ENCODE measurements at places on chromosomes 7 and 10. TPM values are rescaled to one million over a fixed set of nuclear protein-coding genes. Genes with fewer than 3 reads are reported as not detected.
A peak's percentile ranks its signal among the peaks of the same experiment; 100 is the strongest.

The SEM1 gene
- 152 TPM for total RNA-seq

The GCK gene
- total RNA-seq = not detected

The LIPM gene
- not detected for total RNA-seq

The TEX47 gene
- total RNA-seq = not detected

The C10orf53 gene
- total RNA-seq = not detected

GRCh38 chr10:131897297-131897899 is 3.4 kb upstream of the PPP2R2D start:
- DNase-seq = no peak

DNA sequence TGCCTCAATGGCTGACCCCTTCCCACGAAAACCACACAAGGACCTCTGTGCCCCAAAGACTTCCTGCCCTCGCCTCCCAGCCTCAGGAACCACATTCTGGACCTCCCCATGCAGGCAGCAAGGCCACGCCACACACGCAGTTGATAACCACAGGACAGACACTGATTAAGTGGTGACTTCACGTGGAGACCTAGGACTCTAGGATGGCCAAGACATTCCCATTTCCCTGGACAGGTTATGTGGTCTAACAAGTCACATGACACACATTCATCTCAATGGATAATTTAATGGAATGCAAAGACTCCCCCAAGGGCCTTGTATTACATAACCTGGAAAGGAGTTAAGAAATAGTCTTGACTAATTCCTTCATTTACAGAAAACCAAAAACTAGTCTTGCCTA is 110.2 kb downstream of the LARP4B start:
- DNase-seq = peak; percentile 17

DNA sequence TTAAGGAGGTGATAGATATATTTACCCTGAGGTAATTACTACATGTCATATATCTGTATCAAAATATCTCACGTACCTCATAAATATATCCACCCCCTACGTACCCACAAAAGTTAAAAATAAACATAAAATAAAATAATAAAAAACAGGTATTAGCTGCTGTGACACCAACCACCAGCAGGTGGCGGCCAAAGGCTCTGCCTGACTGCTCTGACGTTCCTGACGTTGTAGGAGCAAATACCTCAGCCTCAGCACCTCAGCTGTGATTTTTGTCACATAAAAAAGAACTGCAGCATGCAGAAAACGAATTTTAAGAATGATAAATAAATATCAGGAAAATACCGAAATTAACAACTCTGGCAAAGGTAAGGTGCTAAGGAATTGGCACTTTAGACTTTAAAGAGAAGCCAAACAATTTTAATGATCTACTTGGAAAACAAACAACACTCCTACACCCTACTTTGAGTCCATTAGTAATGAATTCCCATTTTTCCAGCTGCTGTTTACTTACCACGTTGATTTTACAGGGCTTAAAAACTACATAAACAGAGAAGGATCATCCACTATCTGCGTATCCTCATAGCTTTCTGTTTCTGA is 125.4 kb upstream of the TARP start:
- DNase-seq = peak; percentile 11

- DNase-seq = no peak
Observed at GRCh38 chr7:92228100-92228499, 17.6 kb downstream of the KRIT1 start.

DNA sequence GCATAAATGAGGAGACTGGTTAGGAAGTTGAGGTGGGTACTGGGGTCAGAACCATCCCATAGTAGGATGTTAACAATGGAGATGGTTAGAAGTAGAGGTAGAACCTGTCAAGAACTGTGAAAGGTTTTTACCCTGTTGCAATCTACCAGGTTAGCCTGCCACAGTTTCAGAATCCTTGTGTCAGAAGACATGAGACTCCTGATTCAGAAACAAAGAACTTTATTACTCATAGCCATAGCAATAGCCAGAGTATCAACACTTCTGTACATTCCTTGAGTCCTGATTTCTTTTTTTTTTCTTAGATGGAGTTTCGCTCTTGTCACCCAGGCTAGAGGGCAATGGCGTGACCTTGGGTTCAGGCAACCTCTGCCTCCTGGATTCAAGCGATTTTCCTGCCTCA is 200.9 kb downstream of the GRM3 start:
- DNase-seq = no peak

DNA sequence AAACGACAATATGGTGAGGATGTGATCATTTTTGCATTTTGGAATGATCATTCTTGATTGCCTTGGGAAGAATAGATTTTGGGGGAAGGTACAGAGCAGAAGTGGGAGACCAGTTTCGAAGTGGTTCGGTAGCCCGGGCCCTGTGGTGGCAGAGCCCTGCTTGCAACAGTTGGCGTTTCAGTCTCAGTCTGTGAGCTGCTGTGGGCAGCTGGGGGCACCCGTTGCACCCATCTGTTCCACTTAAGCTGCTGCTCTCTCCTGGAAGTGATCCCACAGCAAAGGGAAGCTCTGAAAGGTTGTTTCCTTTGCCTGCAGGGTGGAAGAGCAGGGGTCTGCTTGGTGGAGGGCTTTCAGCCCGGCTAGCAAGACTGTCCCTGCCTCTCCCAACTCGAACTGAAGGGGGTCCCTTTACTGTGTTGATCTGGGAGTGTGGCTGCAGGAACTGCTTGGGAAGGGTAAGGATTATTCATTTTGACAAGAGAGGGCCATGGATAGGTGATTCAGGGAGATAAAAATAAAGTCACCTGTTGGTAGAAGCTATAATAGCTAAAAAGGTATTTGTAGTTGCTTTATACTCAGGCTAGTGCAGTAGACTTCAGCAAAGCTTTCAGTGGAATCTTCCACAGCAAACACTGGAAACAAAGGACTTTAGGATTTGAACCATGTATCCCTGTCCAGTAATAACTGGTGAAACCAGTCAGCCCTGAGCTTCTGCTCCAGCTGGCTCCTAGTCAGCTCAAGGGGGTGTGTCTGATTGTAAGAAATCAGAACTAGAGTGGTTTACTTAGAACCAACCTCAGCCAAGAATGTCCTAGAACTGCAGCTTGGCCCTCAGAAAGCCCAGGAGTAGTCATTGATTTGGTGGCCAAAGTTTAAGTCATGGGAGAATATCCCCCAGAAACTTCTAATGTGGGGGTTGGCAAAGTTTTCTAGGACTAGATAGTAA is 53.1 kb upstream of the PDCD4 start:
- no peak for DNase-seq

GRCh38 chr7:37832194-37832593 is 16.2 kb upstream of the NME8 start:
- DNase-seq = peak; percentile 17

DNA sequence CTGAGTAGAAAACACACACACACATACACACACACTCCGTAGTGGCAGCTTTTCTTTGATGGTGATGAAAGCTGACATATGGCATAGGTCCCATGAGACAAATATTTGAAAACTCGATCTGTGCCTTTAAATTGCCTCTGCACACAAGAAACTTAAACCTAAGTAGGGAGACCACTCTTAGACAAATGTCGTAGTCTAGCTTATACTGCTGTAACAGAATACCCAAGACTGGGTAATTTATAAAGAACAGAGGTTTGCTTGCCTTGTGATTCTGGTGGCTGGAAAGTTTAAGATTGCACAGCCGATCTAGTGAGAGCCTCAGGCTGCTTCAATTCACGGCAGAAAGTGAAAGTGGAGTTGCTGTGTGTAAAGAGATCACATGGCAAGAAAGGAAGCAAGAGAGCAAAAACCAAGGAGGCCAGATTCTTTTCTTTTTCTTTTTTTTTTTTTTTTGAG is 489.4 kb upstream of the SORCS1 start:
- peak; percentile 62 for DNase-seq

DNA sequence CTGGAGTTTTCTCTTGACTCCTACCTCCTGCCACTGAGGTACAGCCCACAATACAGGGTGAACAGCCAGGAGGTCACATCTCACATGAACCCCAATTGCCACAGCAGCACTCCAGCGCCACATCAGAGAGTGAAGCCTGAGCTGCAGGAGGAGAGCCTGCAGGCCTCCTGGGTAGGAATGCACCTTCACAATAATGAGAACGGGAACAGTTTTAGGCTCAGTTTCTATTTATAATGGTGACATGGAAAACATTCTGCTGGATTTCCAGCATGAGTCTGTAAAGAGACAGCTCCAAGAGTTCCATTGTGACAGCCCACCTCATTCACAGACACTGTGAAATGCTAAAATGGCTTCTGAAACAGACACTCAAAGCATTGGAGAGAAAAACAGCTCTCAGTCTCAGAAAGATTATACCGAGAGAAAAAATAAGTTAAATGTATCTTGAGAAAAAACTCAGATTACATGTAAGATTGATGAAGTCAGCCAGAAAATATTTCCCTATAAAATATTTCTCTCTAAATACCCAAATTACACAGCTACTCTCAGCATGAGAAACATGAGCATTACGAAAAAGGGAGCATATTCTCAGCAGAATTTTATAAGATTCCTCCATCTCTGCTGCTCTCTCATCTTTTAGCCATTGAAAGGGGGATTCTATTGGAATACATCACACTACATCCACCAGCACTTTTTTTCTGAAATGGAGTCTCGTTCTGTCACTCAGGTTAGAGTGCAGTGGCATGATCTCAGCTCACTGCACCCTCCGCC is 11.3 kb downstream of the ZNF680 start:
- no peak for DNase-seq

DNA sequence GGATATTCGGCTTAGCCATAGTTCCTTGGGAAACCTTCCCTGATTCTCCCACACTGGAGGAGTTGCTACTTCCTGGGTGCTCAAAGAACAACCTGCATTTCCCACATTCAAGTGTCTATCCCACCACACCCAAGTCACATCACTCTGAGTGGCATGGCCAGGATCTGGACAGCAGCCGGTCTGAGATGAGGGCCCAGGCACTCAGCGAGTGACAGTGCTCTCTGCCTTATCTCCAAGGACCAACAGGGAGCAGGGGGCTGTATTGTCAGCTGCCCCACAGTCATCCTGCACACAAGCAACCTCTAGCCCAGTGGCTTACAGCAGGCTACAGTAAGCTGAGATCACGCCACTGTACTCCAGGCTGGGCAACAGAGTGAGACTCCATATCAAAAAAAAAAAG is 16.1 kb upstream of the SLC18A3 start:
- no peak for DNase-seq

GRCh38 chr7:151599401-151600227 is 79.9 kb upstream of the RHEB start:
- peak; percentile 95 for DNase-seq

DNA sequence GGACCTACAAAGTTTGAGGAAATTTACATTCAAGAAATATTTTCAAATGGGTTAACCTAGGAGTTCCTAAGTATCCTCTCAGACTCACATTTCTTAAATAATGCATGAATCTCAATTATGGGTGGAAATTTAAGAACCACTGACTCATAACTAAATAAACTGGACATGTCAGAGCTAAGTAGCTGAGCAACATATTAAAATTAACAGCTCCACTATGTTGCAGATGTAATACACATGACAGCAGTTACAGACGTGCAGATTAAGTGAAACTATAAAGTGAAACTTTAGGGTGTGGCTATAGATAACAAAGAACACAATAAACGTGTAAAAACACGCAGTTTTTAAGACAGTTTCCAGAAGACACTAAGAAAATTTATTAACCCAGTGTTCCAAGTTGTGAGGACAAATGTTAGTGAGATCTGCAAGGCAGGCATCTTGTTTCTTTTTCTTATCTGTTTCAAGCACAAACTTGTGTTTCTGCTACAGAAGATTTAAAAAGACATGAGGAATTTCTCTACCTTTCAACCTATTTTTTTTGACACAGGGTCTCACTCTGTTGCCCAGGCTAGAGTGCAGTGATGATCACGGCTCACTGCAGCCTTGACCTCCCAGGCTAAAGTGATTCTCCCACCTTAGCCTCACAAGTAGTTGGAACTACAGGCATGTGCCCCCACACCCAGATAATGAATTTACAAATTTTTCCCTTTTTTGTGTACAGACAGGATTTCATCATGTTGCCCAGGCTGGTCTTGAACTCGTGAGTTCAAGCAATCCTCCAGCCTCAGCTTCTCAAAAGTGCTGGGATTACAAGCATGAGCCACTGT is 25.3 kb downstream of the DNMBP start:
- peak; percentile 34 for DNase-seq

GRCh38 chr7:90715067-90715466 is 118.9 kb downstream of the CDK14 start:
- no peak for DNase-seq

DNA sequence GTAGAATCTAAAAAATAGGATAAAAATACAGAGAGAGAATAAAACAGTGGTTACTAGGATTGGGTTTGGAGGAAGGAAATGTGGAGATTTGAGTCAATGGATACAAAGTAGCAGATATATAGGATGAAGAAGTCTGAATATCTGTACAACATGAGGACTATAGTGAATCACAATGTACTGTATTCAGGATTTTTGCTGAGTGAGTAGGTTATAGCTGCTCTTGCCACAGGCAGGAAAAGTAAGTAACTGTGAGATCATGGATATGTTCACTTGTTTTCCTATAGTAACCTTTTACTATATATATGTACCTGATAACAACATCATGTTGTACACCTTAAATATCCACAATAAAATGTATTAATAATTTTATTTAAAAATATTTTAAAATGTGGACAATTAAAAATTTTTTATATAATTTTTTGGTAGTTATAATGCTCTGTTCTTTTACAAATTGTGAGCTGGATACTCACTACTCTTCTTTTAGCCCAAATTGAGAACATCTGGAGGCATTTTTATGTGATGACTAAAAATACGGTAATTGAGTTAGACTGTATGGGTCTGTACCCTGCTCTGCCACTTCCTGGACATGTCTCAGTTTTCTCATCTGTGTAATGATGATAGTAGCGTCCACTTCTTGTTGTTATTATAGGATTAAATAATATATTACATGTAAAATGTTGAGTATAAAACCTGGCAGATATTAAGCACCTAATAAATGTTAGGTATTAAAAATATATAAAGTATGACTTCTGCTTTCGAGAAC is 439.1 kb downstream of the AUTS2 start:
- DNase-seq = no peak

DNA sequence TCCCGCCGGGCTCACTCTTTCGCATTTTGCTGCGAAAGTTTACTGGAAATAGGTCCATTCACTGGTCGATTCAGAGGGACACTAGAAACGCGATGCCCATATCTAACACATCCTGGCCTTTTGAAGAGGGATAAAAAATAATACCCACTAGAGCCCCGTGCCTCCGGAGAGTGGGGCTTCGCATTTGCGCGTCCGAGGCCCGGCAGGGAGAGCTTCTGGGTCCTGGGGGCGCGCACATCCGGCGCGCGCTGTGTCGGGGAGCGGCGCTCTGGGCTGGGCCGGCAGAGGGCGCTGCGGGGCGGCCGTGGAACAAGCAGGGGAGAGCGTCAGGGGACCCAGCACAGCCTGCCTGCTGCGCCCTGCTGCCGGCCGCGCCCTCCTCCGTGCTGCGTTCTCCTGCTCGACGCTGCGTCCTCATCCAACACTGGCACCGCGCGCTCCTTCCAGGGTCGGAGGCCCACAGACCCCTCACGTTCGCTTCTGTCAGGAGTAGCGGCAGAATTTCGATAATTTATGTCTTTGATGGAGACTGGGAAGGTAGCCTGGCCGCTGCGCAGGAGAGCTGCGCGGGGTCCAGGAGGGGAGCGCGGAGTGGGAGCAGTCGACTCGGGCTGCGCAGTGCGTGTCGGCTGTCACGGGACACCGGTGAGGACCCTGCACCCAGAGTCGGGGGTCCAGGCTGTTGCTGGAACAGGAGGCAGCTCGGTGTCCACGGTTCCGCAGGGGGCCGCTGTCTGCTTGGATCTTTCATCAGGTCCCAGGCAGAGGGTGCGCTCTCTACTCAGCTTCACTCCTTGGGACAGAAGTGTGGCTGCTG is 41.5 kb upstream of the ZNF32 start:
- peak; percentile 45 for DNase-seq

GRCh38 chr10:9792181-9792580 is 1225.5 kb upstream of the CELF2 start:
- peak; percentile 78 for DNase-seq
